Astrocyte (in vitro differentiated cells and primary cell): ENCODE measurements at places on chromosomes 11 and 22. TPM values are rescaled to one million over a fixed set of nuclear protein-coding genes. Genes with fewer than 3 reads are reported as not detected.
A peak's percentile ranks its signal among the peaks of the same experiment; 100 is the strongest.

GRCh38 chr22:42799461-42800405 is 57.3 kb downstream of the ARFGAP3 start:
- no peak overlapping the region for H3K4me3 ChIP-seq
- H3K27me3 ChIP-seq: no peaks in the 10 kb centered on the region
- H3K4me1 ChIP-seq: no peaks in the 10 kb centered on the region
- H3K27ac ChIP-seq: no peak overlapping the region
- DNase-seq: no peak

DNA sequence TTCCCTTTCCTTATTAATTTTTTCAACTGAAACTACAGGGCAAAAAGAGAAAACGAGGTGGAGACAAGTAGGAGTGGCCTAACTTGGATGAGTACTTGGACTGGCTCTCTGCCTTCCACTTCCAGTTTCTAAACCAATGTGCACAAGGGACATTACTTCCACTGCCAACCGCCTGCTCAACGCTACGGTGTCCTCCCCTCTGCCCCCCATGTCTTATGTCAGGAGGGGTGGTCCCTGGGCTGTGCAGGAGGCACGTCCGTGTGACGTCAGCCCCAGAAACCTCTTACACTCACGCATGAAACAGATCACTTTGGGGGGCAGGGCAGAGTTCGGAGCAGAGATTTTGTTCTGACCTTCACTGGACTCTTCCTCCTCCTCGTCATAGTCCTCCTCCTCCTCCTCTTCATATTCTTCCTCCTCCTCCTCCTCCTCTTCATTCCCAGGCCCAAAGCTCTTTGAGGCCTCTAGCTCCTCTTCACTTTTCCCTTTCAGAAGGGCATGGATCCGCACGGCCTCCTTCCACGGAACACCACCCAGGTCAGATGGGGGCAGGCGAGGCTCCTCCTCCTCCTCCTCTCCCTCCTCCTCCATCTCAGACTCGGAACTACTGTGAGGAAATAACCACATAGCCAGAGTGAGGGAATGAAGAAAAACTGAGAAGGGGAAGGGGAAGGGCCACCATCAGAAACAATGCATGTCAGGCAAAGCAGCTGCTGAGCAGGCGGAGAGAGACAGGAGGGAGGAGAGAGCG is 57.4 kb upstream of the BID start:
- H3K36me3 ChIP-seq: peaks cover 4% of the 10 kb centered on the region
- no peaks in the 10 kb centered on the region for H3K27me3 ChIP-seq
- no peak for DNase-seq
- no peak overlapping the region for H3K27ac ChIP-seq
- no peak overlapping the region for H3K4me3 ChIP-seq
- no peaks in the 10 kb centered on the region for H3K4me1 ChIP-seq

GRCh38 chr11:76150141-76150540 is 56.2 kb downstream of the WNT11 start:
- no peaks in the 10 kb centered on the region for H3K36me3 ChIP-seq
- peaks cover 7% of the 10 kb centered on the region for H3K4me1 ChIP-seq
- DNase-seq: no peak
- H3K27ac ChIP-seq: no peak overlapping the region
- H3K4me3 ChIP-seq: no peak overlapping the region
- H3K27me3 ChIP-seq: no peaks in the 10 kb centered on the region

DNA sequence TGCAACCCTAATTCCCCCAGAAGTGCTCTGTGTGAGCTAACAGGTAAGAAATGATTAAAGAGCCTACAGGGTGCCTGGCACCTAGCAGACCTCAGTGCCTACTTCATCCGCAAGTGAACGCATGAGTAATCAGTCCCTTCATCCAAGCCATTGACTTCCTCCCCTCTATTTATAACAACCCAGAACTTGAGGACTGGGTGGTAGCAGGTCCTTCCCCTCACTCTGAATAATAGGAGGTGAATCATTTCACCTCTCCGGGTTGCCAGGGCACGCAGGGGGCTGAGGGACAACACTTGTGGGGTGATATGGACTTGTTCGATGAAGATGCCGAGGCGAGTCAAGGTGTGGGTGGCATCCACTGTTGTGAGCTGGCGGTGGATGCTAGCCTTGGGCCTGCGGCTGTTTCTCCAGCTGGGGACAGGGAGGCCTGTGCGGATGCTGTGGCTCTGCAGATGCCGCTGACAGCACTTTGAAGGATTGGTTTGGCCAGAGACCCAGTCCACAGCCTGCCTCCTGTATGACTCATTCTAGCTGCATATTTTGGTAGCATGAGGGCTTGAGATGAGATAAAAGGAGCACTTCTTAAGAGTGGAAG is 11.7 kb upstream of the SORL1-AS1 start:
- H3K36me3 ChIP-seq: no peaks in the 10 kb centered on the region
- no peaks in the 10 kb centered on the region for H3K27me3 ChIP-seq
- H3K27ac ChIP-seq: peak overlapping the region; percentile 41
- H3K4me1 ChIP-seq: peaks cover 36% of the 10 kb centered on the region
- H3K4me3 ChIP-seq: no peak overlapping the region
- DNase-seq: peak; percentile 96

- H3K27ac ChIP-seq: no peak overlapping the region
- H3K27me3 ChIP-seq: no peaks in the 10 kb centered on the region
- DNase-seq: no peak
- no peak overlapping the region for H3K4me3 ChIP-seq
- no peaks in the 10 kb centered on the region for H3K4me1 ChIP-seq
Observed at GRCh38 chr11:17439316-17439782, 37.3 kb downstream of the ABCC8 start.

The OR6T1 gene
- total RNA-seq: not detected in 2 replicates

The C1QTNF4 gene
- total RNA-seq: 0.20 TPM in 1 of 2 replicates, not detected in the other
